Dermis blood vessel endothelial cell (primary cell): ENCODE measurements at places on chromosomes 1 and 21. TPM values are rescaled to one million over a fixed set of nuclear protein-coding genes. Genes with fewer than 3 reads are reported as not detected.
A peak's percentile ranks its signal among the peaks of the same experiment; 100 is the strongest.

GRCh38 chr1:8025061-8025670, 943 bp downstream of the ERRFI1 start:
- DNase-seq: peak; percentile 29

DNA sequence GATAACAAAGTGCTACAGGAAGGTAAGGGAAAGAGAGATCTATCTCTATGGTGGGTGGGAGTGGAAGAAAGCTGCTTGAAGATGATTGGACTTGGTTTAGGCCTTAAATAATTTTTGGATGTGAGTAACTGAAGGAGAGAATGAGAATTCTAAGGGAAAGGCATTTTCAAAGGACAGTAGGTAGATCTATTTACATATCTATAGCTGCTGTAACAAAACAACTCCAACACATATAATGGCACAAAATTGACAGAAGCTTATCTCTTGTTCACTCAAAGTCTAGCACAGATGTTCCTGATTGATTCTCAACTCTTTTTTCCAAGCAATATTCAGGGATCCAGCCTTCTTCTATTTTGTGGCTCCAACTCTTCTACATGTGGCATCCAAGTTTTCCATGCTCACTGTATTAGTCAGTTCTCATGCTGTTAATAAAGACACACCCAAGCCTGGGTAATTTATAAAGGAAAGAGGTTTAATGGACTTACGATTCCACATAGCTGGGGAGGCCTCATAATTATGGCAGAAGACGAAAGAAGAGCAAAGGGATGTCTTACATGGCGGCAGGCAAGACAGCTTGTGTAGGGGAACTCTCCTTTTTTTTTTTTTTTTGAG, 3.1 kb upstream of the DDAH1 start:
- no peak for DNase-seq

- DNase-seq: no peak
Measured at GRCh38 chr1:172224871-172225270, 195.6 kb upstream of the C1orf105 start.

The FCRL1 gene
- not detected in 2 replicates for total RNA-seq

GRCh38 chr21:26169611-26170470, 729 bp downstream of the APP start:
- DNase-seq: peak; percentile 59
